ENCODE measurements at places on chromosomes 1 and 21. TPM values are rescaled to one million over a fixed set of nuclear protein-coding genes. Genes with fewer than 3 reads are reported as not detected.

GRCh38 chr1:234538930-234539649, 60.1 kb upstream of the TARBP1 start:
- no peaks in the 10 kb centered on the region for H3K36me3 ChIP-seq
- H3K27ac ChIP-seq: peak overlapping the region; percentile 91
- H3K27me3 ChIP-seq: no peaks in the 10 kb centered on the region
- peak; percentile 43 for DNase-seq

GRCh38 chr21:25300632-25301031, 306.6 kb downstream of the MRPL39 start:
- no peak for DNase-seq
- no peak overlapping the region for H3K4me3 ChIP-seq
- H3K27ac ChIP-seq: no peak overlapping the region

DNA sequence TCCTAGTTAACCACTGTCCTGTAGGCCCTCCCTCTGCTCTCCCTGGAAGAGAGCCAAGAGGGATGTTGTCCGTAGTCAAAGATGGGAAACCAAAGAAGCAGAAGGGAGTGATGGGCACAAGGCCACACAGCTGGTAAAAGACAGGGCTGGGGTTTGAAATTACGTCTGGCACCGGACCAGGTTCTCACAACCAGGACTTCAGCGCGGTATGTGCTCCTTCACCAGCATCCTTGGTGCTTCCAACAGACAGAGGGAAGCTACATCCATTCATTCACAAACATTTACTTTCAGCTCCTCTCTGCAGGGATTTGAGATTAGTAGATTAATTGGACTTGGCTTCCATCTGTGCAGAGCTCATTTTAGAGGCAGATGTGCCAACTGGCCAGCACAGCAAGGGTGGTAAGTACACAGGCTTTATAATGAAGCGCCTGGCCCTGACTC, 191.2 kb downstream of the TRABD2B start:
- H3K36me3 ChIP-seq: peaks cover 1% of the 10 kb centered on the region
- no peak overlapping the region for H3K4me3 ChIP-seq
- no peaks in the 10 kb centered on the region for H3K4me1 ChIP-seq
- no peak overlapping the region for H3K27ac ChIP-seq
- DNase-seq: no peak

- no peaks in the 10 kb centered on the region for H3K4me1 ChIP-seq
- no peaks in the 10 kb centered on the region for H3K27me3 ChIP-seq
- no peak overlapping the region for H3K4me3 ChIP-seq
- DNase-seq: no peak
Measured at GRCh38 chr1:232600424-232601258, 29.3 kb downstream of the SIPA1L2 start.

- H3K27ac ChIP-seq: no peak overlapping the region
- no peak for DNase-seq
- H3K36me3 ChIP-seq: no peaks in the 10 kb centered on the region
Measured at GRCh38 chr1:244210884-244211558, 159.9 kb downstream of the ZBTB18 start.

DNA sequence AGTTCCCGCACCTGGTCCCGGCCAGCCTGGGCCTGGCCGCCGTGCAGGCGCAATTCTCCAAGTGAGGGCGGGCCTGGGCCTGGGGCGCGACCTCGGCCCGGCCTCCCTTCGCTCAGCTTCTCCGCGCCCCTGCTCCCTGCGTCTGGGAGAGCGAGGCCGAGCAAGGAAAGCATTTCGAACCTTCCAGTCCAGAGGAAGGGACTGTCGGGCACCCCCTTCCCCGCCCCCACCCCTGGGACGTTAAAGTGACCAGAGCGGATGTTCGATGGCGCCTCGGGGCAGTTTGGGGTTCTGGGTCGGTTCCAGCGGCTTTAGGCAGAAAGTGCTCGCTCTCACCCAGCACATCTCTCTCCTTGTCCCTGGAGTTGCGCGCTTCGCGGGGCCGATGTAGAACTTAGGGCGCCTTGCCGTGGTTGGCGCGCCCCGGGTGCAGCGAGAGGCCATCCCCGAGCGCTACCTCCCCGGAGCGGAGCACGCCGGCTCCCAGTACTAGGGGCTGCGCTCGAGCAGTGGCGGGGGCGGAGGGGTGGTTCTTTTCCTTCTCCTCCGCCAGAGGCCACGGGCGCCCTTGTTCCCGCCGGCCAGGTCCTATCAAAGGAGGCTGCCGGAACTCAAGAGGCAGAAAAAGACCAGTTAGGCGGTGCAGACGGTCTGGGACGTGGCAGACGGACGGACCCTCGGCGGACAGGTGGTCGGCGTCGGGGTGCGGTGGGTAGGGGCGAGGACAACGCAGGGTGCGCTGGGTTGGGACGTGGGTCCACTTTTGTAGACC, 1.2 kb downstream of the OLIG1 start:
- H3K4me1 ChIP-seq: peaks cover 5% of the 10 kb centered on the region
- no peak overlapping the region for H3K27ac ChIP-seq
- no peak overlapping the region for H3K4me3 ChIP-seq
- no peak for DNase-seq

DNA sequence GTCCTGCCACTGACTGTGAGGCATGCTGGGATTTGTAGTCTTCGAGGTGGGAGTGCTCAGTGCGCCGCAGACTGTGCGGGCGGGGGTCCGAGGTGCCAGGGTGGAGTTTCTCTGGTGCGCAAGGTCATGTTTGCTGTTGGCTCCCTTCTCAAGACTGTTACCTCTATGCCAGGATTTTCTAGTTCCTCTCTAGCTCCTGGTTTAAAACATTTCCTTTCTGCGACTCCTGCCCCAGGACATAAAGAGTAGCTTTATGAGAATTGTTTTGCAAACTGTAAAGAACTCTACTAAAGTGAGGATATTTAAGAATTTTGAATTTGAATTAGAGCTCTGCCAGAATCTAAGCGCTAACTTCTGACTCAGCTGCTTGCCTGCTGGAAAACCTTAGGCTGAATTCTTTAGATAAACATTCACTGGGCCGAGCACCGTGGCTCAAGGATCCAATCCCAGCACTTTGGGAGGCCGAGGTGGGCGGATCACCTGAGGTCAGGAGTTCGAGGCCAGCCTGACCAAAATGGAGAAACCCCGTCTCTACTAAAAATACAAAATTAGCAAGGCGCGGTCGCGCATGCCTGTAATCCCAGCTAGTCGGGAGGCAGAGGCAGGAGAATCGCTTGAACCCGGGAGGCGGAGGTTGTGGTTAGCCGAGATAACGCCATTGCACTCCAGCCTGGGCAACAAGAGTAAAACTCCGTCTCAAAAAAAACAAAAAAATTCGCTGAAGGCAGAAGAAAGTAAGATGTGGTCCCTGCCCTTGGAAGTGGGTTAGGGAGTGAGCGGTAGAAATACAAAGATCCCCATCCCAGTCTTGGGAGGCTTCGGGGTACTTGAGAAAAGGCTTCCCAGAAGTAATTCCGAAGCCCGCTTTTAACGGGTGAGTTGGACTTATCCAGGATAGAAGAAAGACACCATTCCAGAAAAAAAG, 992 bp upstream of the USP48 start:
- H3K36me3 ChIP-seq: no peaks in the 10 kb centered on the region
- H3K27ac ChIP-seq: peak overlapping the region; percentile 100
- no peaks in the 10 kb centered on the region for H3K4me1 ChIP-seq
- DNase-seq: peak; percentile 98
- peak overlapping the region; percentile 99 for H3K4me3 ChIP-seq

GRCh38 chr1:147567594-147568381, 26.5 kb downstream of the BCL9 start:
- H3K27ac ChIP-seq: no peak overlapping the region
- no peak overlapping the region for H3K4me3 ChIP-seq
- H3K27me3 ChIP-seq: no peaks in the 10 kb centered on the region
- H3K36me3 ChIP-seq: no peaks in the 10 kb centered on the region
- no peak for DNase-seq

GRCh38 chr1:44685881-44686280, 11.4 kb downstream of the ARMH1 start:
- H3K4me1 ChIP-seq: no peaks in the 10 kb centered on the region
- no peak overlapping the region for H3K4me3 ChIP-seq
- H3K27me3 ChIP-seq: no peaks in the 10 kb centered on the region

DNA sequence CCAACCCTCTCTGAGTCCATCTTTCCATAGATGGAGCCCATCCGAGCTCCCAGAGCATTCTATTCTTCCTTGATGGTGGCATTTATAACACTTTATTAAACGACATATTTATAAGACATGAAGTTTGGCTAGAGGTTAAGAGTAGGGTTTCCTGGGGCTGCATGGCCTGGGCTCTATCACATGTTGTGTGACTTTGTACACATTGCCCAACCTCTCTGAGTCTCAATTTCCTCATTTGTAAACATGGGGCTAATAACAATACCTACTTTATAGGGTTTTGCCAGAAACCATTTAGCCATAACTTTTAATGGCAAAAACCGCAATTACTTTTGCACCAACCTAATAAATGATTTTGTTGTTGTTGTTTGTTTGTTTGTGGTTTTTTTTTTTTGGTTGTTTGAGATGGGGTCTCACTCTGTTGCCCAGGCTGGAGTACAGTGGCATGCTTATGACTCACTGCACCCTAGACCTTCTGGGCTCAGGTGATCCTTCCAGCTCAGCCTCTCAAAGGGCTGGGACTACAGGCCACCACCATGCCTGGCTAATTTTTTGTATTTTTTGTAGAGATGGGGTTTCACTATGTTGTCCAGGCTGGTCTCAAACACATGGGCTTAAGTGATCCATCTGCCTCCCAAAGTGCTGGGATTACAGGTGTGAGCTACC, 13.9 kb upstream of the ASAP3 start:
- H3K4me3 ChIP-seq: no peak overlapping the region
- H3K4me1 ChIP-seq: no peaks in the 10 kb centered on the region
- no peak for DNase-seq
- no peaks in the 10 kb centered on the region for H3K27me3 ChIP-seq

DNA sequence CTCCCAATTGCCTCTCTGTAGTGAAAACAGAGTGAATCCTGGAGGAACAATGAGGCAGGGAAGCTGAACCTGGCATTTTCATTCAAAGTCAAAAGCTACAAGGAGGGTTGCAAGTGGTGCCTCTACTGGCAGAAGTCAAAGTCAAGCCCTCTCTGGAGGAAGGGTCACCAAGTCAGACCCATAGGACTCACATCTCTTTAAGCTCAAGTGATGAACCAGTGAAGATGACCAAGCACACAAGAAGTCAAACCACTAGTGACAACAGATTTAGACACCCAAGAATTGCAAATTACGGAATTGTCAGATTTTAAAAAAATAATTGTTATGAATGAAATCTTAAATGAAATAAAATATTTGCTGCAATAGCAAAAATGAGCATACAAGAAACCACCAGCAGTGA, 81.1 kb upstream of the ATP1B1 start:
- H3K4me1 ChIP-seq: peaks cover 4% of the 10 kb centered on the region
- H3K27ac ChIP-seq: peak overlapping the region; percentile 32
- H3K4me3 ChIP-seq: no peak overlapping the region
- no peaks in the 10 kb centered on the region for H3K27me3 ChIP-seq
- no peak for DNase-seq

DNA sequence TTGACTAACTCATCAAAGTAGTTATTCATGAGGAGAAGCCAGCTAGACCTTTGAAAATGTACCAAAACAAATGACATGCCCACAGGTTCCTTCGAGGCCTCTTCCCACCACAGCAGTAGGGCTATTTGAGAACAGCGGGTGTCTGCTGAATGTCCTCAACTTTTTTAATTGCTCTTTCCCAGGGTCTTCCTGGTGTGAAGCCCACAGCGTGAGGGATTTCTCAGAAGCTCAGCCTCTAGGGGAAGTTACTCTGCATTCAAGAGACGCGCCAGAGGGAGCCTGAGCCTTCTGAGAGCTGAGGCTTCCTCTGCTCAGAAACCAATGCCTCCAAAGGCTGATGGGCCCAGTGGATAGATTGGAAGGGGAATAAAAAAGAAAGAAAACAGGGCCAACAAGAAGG, 153.6 kb downstream of the OLFM3 start:
- H3K4me3 ChIP-seq: no peak overlapping the region
- no peak overlapping the region for H3K27ac ChIP-seq
- DNase-seq: no peak
- no peaks in the 10 kb centered on the region for H3K4me1 ChIP-seq

DNA sequence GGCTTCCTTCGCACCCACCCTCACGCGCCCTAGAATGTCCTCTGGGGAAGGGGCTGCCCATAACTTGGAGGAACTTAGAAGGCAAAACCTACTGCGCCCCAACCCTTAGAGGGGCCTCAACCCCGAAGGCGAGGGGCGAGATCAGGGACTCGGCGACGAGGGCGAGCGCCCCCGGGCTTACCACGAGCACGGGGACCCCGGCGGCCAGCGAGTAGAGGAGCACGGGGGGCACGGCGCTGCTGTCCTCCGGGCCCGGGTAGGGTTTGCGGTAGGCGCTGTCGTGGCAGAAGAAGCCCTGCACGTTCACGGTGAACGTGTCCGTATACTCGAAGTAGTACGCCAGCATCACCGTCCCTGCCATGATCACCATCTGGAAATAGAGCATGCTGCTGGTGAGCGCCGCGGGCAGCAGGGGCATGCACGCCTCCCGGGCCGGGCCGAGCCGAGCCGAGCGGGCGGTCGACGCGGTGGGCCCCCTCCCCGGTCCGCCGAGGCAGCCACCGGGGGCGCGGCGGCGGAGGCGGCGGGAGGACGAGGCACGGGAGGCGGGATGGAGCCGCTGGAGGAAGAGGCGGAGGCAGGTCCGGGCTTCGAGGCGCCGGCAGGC, 304 bp downstream of the PLPPR5 start:
- H3K27me3 ChIP-seq: peaks cover 44% of the 10 kb centered on the region
- peak overlapping the region; percentile 21 for H3K4me3 ChIP-seq
- H3K36me3 ChIP-seq: no peaks in the 10 kb centered on the region
- DNase-seq: peak; percentile 5
- no peak overlapping the region for H3K27ac ChIP-seq
- no peaks in the 10 kb centered on the region for H3K4me1 ChIP-seq

GRCh38 chr1:31924839-31925238, 13.3 kb downstream of the PTP4A2 start:
- no peak overlapping the region for H3K4me3 ChIP-seq
- H3K36me3 ChIP-seq: no peaks in the 10 kb centered on the region
- H3K4me1 ChIP-seq: peaks cover 31% of the 10 kb centered on the region
- no peaks in the 10 kb centered on the region for H3K27me3 ChIP-seq
- peak overlapping the region; percentile 20 for H3K27ac ChIP-seq

DNA sequence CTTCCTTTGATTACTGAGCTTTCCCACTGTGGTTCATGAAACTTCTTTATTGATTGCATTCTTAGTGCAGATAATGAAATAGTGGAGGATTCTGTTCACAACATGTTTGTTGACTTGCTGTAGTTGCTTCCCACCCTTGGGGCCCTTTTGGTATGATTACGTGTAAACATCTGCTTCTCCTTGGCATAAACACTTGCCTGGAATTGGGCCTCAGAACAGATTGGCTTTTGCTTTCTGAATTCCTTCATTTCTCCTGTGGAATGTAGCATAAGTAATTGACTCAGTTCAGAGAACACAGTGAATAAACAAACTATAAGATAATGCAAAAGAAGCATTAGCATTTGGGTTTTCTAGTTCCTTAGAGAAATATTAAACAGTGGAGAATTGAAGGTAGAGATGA, 59.5 kb upstream of the LAMC2 start:
- H3K27me3 ChIP-seq: no peaks in the 10 kb centered on the region
- H3K27ac ChIP-seq: no peak overlapping the region
- no peaks in the 10 kb centered on the region for H3K4me1 ChIP-seq
- peaks cover 81% of the 10 kb centered on the region for H3K36me3 ChIP-seq

The LCE2B gene
- not detected for polyA plus RNA-seq

The LCE1D gene
- polyA plus RNA-seq: not detected

The SARS1 gene
- 112 TPM for polyA plus RNA-seq

The TESK2 gene
- polyA plus RNA-seq: 12.8 TPM

The LRRC38 gene
- polyA plus RNA-seq: 0.22 TPM

The CEP104 gene
- polyA plus RNA-seq: 31.5 TPM
